Inflammatory macrophage (primary cell): ENCODE measurements at places on chromosomes 6 and 20.
A peak's percentile ranks its signal among the peaks of the same experiment; 100 is the strongest.

DNA sequence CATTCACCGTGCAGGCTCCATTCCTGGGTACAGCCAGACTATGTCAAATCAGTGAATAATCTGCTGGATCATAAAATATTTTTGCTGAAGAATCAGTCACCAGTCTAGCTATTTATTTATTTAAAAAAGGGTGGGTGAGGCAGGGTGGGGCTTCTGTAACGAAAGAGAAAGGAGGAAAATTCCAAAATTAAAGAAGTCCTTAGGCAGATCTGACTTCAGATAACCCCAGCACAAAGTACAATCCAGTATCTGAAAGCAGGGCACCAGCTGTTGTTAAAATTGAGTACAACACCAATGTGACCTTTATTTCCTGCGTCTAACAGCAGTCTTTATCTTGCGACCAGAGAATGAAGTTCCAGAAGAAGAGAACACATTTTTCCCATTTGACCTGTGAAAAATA lies 15.7 kb downstream of the FAM8A1 start:
- DNase-seq = no peak

DNA sequence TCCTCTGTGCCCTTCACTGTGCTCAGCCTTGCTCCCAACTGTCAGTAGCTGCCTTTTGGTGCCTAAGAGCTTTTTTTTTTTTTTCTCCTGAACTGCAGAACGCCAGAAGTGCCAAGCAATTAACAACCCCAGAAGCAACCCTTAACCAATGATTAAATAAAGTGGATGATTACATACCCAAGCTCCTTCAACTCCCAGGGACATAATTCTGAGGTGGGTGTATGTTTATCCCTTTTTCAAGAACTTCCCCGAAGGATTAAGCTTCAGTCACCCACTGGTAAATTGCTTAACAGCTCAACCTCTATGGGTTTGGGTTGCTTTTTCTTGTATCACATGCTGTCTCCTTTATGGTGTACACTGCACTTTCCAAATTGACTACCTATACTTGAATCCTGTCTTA lies 41.1 kb downstream of the KLHL31 start:
- peak; percentile 86 for DNase-seq

GRCh38 chr20:63810730-63811490 lies 20.2 kb downstream of the ZBTB46 start:
- DNase-seq = no peak

DNA sequence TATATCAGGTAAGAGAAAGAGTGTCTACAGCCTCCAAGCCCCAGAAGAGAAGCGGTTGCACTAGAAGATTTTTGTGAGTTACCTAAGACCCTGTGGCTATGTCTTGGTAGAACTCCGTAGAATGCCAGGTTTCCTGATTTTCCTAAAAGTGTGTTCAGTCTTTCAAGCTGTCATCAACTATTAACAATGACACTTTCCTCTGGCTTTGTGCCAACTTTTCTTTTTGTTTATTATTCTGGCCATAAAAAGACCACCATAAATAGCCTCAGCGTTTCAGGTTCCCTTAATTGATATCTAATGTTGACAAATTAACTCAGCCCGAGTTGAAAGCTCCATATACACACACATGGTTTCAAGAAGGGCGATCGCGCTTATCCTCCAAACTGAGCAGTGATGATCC lies 1.2 kb downstream of the PAK5 start:
- DNase-seq = no peak

GRCh38 chr6:5898102-5898501 lies 108.6 kb downstream of the NRN1 start:
- no peak for DNase-seq
